ENCODE measurements at places on chromosomes 7 and 10.

- DNase-seq: no peak
Measured at GRCh38 chr7:73438547-73439409, 5.2 kb downstream of the FZD9 start.

GRCh38 chr10:17199351-17199804 lies 2.1 kb downstream of the TRDMT1 start:
- no peak for DNase-seq

DNA sequence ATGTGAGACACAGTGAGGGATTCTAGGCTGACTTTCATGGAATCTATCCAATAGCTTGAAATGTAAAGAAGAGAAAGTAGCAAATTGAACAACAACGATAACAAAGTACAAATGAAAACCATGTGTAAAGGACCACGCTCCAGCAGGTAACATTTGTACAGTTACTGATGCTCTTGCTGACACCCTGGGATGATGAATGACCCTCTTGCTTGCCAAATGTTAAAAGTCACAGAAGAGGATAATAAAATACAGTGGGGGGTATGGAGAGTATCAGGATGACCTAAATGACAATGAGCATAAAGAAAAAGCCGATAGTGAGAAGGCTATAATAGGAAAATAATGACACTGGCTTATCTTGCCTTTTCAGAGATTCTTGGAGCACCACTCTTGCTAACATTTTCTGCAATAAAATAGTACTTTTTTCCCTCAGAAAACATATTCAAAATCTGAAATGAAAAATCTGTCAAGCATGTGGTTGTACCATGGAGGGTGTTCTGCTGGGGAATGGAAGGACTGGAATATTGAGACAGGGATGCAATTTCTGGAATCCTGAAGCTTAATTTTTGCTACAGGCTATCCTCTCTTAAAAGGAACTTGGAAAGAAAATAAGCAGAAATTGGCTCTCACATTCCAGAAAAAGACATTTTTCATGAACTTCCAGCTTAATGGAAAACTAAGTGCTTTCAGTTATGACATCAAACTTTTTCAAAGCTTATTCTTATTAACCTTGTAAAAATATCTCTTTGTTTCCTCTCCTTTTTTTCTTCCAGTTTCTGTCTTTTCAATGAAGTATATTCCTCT lies 303.2 kb upstream of the GHITM start:
- DNase-seq: no peak

DNA sequence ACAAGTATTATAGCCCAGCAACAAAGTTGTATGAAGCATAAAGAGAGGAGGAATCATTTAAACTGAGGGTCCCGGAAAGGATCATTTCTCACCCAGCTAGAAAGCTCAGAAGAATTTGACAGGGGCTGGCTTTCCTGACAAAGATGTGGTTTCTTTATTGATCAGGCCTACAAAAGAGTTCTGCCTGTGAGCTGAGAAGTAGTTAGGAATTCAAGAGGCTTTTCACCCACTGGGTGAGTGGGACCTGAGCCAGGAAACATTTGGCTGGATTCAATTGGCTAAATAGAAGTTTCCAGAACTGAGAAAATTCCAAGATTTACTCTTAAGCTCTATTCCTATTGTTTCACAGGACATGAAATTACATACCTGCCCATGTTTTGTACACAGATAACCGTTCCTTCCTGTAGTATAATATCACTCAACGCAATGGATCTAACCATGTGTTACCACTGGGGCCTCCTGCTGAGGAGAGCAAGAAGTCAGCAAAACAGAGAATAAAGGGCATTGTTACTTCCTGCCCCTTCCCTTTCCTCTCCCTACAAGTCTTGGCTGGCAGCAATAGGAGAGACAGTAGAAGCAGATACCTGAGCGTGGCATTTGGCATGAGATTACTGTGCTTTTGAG lies 53.9 kb upstream of the PAPSS2 start:
- DNase-seq: no peak

DNA sequence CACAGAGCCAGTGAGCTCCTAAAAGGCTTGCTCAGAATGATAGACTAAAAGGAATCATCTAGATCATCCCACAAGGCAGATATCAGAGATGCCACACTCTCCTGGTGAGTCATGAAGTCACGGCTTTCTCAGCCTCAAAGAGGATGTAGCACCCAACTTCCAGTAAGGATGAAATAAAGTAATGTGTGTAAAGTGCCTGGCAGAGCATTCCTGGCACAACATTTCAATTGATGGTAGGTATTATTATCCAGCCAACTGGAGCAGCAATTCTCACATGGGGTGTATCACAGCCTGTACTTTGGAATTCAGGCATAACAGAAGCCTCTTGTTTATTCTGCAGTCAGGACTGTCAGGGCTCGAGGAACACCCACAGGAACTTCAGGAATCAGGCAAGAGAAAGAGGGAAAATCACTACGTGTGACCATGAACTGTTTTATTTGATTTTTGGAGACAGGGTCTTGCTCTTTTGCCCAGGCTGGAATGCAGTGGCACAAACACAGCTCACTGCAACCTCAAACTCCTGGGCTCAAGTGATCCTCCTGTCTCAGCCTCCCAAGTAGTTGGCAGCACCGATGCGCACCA lies 5.3 kb upstream of the NAT16 start:
- no peak for DNase-seq

DNA sequence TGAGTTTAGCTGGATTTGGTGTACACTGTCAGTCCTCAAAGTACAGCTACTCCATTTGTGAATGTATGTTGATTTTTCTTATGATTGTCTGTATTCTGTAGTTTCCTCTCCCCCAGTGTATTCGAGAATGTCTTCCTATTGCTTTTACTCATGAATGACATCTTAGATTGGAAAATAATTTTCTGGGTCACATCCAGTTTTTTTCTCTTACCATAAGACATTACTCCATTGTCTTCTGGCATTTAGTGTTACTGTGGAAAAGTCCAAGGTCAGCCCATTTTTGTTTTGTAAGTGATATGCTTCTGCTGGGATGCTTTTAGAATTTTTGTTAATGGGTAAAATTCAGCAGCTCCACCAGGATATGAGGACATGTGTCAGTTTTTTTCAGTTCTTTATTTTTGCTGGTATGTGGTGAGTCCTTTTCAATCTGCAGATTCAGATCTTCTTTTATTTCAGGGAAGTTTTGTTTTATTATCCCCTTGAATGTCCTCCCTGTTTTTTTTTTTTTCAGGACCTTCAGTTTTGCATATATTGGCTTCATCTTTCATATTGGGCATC lies 33.6 kb downstream of the WAC start:
- DNase-seq: no peak

DNA sequence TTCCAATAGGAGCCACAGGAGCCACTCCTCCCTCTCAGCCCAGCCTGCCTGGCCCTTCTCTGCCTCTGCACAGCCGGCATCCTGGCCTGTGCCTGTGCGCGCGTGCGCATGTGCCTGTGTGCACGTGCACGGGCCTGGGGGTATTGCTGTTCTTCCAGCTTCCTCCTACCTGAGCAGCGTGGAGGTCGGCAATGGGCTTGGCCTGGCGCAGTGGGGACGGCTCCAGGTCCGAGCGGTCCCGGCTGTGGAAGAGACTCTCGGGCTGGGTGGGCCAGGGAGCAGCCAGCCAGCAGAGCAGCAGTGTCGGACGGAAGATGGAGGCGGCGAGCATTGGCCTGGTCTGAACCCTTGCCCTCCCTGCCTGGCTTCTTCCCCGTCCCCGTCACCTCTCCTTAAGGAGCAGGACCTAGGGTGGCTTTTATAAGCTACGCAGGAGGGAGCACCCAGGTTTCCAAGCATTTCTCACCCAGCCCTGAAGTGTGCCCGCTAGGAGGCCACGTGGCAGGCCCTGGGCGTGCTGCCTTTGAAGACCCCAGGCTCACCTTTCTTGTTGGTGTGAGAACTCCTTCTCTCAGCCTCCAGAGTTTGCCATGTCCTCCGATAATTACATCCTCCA lies at the start of gene MMP21:
TSS of gene MMP21 (minus strand) at position 331 of the 616 bp plus-strand sequence. CDS start at position 331, 0 bp downstream.
- DNase-seq: no peak

GRCh38 chr10:117131376-117132327 lies 6.4 kb downstream of the VAX1 start:
- no peak for DNase-seq

DNA sequence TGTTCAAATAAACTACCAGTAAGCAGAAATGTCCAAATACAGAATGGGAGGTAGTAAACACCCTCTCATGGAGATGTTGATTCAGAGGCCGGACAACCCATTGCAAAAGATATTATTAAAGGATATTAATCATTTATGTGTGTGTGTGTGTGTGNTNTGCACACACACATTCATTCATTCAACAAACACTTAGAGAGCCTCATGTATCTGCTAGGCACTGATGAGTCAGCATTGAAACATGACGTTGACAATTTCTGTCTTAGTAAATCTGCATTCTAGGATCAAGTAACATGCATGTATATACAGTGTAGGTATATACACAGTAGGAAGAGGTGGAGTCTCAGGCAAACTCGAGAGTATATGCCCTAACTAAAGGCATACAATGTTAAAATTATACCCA lies 187.0 kb downstream of the ZNF365 start:
- no peak for DNase-seq

- DNase-seq: no peak
Measured at GRCh38 chr7:70384024-70384423, 747.9 kb upstream of the GALNT17 start.

Measured in NCI-H187 (cell line).